RWPE1 (cell line): ENCODE measurements at places on chromosomes 1 and 21.

DNA sequence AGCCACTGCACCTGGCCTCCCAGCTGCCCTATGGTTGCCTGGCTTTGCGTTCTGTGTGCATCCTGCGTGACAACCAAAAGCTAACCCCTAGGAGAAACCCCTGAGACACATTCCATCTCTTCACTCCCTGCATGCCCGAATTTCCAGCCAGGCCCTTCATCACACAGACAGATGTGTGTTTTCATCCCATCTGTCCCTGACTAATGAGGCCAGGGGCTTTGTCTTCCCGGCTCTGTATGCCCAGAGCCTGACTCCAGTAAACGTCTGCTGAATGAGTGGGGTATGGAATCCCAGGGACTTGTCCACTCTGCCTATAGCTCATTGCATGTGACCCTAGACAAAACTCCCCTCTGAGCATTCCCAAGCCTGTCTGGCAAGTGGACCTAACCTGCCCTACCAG, 9.6 kb downstream of the ESPN start:
- DNase-seq, result no peak

- DNase-seq, result no peak
Observed at GRCh38 chr21:33136847-33137502, 67.0 kb downstream of the OLIG1 start.

DNA sequence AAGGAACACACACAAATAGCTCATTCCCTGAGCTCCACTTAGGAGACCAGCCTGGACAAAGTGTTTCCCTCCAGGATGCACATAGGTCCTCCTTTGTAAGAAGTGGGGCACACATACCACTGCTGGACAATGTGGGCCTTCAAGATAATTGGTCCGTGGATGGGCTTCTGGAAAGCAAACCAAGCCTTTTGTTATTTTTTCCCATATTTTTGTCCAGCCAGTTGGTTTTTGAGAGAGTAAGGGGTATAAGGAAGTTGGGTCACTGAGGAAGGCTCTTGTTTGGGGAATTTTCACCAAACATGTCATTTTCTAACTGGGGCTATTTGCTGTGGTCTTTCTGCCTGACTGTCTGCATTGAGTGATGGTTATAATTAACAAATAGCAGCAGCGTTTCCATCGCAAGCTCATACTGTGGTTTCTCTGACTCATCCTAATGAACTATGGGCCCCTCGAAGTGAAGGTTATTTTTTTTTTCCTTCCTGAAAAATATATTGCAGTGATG, 306.3 kb upstream of the DUSP10 start:
- peak; percentile 41 for DNase-seq

DNA sequence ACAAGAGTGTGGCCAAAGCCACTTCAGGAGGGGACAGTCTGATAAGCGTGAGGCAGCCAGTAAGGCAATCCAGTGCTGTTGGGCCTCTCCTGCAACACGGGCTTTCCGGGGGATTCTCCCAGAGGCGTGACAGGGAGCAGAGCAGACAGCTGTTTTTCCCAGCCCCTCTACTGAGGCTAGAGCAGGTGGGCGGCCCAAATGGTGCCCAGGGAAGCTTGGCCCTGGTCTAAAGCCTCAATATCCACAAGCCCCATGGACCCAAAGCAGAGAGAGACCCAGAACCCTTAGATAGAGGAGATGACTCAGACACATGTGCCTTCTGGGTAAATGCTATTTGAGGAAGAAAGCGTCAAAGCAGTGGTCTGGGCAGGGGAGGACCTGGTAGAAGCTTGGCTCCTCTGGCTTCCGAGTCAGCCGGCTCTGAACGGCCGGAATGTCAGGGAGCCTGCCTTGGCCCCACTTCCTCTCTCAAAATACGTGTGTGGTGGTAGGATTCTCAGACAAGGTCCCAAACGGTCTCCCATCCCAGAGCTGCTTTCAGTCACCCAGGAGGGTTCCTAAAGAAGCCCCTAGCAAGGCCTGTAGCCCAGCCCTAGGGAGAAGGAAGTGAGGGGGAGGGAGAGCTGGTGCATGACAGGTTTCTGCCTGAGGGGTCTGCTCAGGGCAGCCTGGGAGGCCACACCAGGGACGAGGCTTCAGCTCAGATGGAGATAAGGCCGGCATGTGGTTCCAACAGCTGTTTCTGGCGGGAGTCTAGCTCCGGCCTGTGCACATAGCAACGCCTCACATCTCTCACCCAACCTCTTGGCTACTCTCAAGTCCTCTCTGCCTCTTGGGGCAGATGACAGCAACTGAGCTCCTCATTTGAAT, 28.8 kb downstream of the PIK3C2B start:
- no peak for DNase-seq

DNA sequence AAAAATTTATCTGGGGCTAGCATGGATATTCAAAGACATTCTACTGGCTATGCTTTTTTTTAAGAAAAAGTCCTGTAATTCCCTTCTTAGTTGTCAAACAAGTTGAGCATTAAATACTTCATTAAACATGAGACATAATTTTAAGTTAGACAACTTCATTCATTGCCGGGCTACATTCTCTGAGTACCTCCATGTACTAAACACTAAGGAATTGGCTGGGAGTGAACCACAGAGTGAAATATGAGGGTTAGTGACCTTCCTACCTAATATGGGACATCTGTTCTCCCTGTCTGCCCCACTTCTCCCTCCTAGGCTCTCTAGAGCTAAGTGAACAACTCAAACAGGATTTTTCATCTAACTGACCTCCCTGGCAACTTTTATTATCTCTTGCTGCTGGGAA, 370.4 kb downstream of the VAV3 start:
- no peak for DNase-seq

DNA sequence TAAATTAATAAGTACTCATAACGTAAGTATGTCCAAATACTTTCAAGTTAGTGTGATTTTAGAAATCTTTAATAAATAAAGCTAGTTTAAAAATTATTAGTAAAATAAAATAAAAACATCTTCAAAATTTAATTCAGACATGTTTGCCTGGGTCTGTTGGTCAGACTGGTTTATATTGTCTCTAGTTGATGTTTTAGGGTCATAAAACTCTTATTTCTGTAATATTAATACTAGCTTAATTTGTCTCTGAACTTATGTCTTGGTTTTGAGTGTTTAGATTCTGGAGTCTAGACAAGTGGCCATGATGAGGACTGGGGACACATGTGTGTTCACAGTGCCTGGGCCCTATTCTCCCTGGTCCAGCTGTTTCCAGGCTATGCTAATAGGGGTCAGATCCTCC, 184.5 kb upstream of the TNR start:
- no peak for DNase-seq

DNA sequence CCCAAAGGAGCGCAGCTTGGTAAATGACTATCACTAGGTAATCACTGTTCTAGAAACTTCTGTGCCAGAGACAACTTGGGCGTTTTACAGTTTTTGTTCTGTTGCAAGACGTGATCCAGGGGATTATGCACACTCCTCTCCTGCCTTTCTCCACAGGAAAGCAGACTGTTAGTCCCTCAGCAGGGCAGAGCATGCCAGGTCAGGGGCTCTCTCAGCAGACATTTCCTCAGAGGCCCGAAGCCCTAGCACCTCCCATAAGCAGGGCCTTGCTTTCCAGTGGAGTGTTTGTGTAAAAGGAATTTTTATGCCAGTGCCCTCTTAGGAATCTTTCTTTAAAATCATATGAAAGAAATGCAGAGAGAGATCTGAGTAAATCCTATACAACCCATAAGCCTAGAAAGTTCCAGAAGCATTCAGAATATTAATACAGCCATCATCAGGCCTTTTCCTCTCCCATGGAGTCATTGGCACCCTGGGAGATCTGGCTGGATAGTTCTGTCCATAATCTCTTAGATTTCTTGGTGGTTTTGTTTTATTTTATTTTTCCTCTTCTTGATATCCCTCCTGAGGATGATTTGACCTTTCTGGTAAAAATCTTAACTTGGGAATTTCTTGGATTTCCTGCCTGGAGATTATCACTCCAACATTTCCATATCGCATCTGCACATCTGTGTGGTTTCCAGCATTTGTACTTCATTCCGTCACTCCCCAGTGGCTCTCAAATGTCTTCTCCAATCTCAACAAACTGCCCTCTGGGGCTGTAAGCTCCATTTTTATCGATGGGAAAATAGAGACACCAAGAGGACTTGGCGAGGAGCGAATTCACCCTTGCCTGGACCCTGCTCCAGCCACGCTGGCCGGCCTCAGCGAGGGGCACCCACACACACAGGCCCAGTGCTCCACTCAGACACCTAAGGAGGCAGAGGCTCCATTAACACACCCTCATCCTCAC, 116.1 kb downstream of the PSMG1 start:
- no peak for DNase-seq

DNA sequence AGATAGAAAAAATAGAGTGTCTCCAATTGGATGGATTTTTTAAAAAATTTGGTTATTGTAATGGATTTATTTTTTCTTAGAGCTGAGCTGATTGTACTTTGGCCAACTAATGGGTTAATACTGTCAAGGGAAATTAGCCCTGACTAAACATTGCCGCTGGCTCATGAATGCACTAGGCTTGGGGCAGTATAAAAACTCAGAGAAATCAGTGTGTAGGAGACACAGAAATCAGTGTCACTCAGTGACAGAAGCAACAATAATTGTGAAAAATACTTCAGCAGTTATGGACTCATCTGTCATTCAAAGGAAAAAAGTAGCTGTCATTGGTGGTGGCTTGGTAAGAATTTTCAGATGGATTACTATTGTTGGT, at the start of gene KMO:
Gene KMO (plus strand): TSS at position 217 of the 370 bp plus-strand sequence. CDS start 67 bp downstream, at position 284.
- DNase-seq, result no peak

- DNase-seq, result no peak
Observed at GRCh38 chr1:94332952-94333351, 85.2 kb upstream of the ABCD3 start.

- DNase-seq, result peak; percentile 26
Observed at GRCh38 chr1:209926045-209926444, 12.0 kb upstream of the SYT14 start.

DNA sequence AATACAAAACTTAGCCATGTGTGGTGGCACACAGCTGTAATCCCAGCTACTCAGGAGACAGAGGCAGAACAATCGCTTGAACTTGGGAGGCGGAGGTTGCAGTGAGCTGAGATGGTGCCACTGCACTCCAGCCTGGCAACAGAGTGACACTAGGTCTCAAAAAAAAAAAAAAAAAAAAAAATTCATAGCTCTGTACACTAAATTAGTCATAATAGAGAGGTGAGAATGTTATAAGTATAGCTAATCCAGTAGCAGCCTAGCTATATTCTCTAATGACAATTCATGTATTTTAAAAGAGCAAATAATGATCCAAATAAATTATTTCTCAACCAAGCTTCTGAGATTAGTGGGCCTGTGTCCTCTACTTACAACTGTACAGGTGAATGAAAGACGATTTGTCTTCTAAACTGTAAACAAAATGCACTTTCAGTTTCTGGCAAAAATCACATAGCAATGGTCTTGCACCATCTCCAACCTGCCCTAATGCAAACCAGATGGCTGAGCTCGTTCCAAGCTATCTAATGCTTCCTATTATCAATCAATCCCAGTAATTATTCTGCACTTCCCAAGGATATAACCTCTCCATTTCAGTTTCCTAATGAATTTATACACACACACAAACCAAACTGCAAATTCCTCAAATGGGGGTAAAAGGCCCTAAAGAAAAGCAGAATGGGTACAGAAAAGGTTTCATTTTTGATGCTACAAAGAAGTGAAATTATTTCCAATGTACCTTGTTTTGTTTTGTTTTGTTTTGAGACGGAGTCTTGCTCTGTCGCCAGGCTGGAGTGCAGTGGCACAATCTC, 56.5 kb downstream of the GATAD2B start:
- no peak for DNase-seq

GRCh38 chr1:187275346-187275745, 446.6 kb downstream of the PLA2G4A start:
- no peak for DNase-seq

DNA sequence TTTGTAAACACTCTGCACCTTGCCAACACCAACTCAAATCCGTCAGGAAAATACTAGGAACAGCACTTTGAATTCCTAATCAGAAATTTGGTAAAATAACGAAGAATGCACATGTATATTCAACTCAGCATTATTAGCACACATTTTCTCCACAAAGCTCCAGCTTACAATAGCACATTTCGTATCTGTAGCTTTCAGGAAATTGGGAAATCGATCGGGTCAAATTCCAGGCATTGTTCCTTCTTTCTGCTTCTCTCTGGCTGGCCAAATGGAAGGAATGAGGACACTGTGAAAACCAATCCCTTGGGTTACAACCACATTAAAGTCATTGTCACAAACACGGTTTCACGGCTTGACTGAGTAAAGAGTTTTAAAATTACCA, 58.6 kb downstream of the NPHP4 start:
- no peak for DNase-seq

DNA sequence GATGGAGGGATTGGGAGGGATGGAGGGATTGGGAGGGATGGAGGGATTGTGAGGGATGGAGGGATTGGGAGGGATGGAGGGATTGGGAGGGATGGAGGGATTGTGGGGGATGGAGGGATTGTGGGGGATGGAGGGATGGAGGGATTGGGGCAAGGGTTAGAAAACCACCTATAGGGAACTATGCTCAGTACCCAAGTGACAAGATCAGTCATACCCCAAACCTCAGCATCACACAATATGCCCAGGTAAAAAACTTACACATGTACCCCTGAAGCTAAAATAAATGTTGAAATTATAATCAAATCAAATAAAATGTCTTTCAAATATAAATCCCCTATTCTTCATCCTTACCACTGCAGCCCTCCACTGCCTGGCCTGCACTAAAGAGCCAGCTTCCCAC, 72.8 kb upstream of the HNRNPU start:
- DNase-seq, result no peak

GRCh38 chr1:6425658-6426057, 1.1 kb downstream of the ESPN start:
- DNase-seq, result no peak

DNA sequence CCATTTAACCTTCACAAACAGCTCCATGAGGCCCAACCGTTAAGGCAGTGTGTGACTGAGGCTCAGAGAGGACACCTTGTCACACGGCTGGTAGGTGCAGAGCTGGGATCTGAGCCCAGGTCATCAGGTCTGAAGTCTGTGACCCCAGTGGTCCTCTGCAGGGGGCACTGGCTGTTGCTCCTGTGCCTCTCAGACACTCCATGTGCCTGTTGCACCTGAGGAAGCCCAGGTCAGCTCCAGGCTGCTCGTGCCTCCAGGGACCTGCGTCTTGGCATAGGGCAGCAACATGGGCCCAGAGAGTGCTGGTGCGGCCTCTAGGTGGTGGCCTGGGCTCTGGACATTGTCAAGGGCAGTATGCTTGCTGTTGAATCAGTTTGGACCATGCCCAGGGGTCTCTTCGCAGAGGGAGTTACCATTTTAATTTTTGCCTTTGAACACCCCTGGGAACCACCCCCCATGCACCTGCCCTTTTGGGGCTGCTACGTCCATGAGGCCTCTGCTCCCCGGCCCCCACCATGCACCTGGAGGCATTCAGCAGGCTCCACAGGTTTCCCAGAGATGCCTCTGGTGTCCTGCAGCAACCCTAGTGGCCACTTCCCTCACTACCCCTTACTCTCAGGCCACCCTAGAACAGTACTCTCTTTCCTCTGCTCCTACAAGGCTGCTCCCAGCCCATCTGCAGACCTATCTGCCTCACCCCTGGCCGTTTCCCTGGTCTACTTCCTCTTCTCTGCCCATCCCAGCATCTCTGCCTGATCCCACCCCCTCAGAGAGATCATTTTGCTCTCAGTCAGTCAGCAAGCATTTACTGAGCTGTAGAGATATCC, 25.2 kb upstream of the EPS8L3 start:
- no peak for DNase-seq
